Mesangial cell (primary cell): ENCODE measurements at places on chromosomes 3 and 15. TPM values are rescaled to one million over a fixed set of nuclear protein-coding genes. Genes with fewer than 3 reads are reported as not detected.

The STAB1 gene
- 0.13 and 0.33 TPM in 2 replicates for total RNA-seq

The LCTL gene
- total RNA-seq = 0.25 and 0.49 TPM in 2 replicates

The TFG gene
- 94.7 and 108 TPM in 2 replicates for total RNA-seq

The KLHL40 gene
- total RNA-seq = not detected in 2 replicates

The MYEF2 gene
- 9.5 and 15.2 TPM in 2 replicates for total RNA-seq

The ROPN1B gene
- total RNA-seq = not detected in 2 replicates

The CFAP20DC gene
- total RNA-seq = 2.8 and 5.9 TPM in 2 replicates

The KCNMB3 gene
- total RNA-seq = 0.65 and 1.5 TPM in 2 replicates

The CISH gene
- total RNA-seq = 2.9 and 5.3 TPM in 2 replicates

The DGKG gene
- total RNA-seq = 0.13 and 0.16 TPM in 2 replicates

The CD200R1L gene
- not detected in 2 replicates for total RNA-seq

The FAM3D gene
- total RNA-seq = not detected in 2 replicates

The MNS1 gene
- 1.1 and 1.5 TPM in 2 replicates for total RNA-seq

The RBP2 gene
- total RNA-seq = not detected in 2 replicates

The PP2D1 gene
- total RNA-seq = not detected in 2 replicates

The MESP2 gene
- total RNA-seq = 0.98 and 1.5 TPM in 2 replicates

The TM4SF1 gene
- total RNA-seq = 113 and 140 TPM in 2 replicates

The SLC4A7 gene
- 20.4 and 24.0 TPM in 2 replicates for total RNA-seq

The MUC4 gene
- 0.25 TPM in 1 of 2 replicates, not detected in the other for total RNA-seq

The SCN5A gene
- total RNA-seq = 0.76 and 2.9 TPM in 2 replicates

The ELL3 gene
- 1.8 and 3.0 TPM in 2 replicates for total RNA-seq

The MB21D2 gene
- 14.1 and 14.7 TPM in 2 replicates for total RNA-seq

The SERPINI2 gene
- not detected in 2 replicates for total RNA-seq

The CCR3 gene
- not detected in 2 replicates for total RNA-seq

The CAMK1 gene
- 24.8 and 27.4 TPM in 2 replicates for total RNA-seq

The PRSS50 gene
- 0.16 and 0.63 TPM in 2 replicates for total RNA-seq

The PCSK6 gene
- total RNA-seq = 0.13 and 0.81 TPM in 2 replicates

The LMAN1L gene
- total RNA-seq = not detected in 2 replicates

The GPR149 gene
- not detected in 2 replicates for total RNA-seq

The GP5 gene
- under 0.01 and 0.16 TPM in 2 replicates for total RNA-seq

The RTP1 gene
- not detected in 2 replicates for total RNA-seq

The GHSR gene
- not detected in 2 replicates for total RNA-seq

The GRK7 gene
- total RNA-seq = not detected in 2 replicates

The CHSY1 gene
- 18.3 and 21.8 TPM in 2 replicates for total RNA-seq

The TM4SF4 gene
- 0.65 and 3.5 TPM in 2 replicates for total RNA-seq

The FSD2 gene
- total RNA-seq = not detected in 2 replicates

The HIGD2B gene
- total RNA-seq = 0.13 TPM in 1 of 2 replicates, not detected in the other

The GPR176 gene
- total RNA-seq = 54.9 and 61.6 TPM in 2 replicates

The CFAP100 gene
- not detected in 2 replicates for total RNA-seq

The PLA2G4E gene
- not detected in 2 replicates for total RNA-seq

The CLDN11 gene
- total RNA-seq = 16.3 and 77.7 TPM in 2 replicates

The POLQ gene
- total RNA-seq = 1.0 and 5.9 TPM in 2 replicates

The CACNA1D gene
- 0.49 and 8.0 TPM in 2 replicates for total RNA-seq

The ITPKA gene
- total RNA-seq = 5.4 and 8.4 TPM in 2 replicates

The CRYGS gene
- 0.25 and 0.98 TPM in 2 replicates for total RNA-seq

The MYH15 gene
- total RNA-seq = under 0.01 TPM in 2 replicates

The ATP8B4 gene
- total RNA-seq = not detected in 2 replicates

The SACM1L gene
- total RNA-seq = 10.1 and 10.6 TPM in 2 replicates

The NOX5 gene
- total RNA-seq = 0.16 and 1.1 TPM in 2 replicates

The SLC22A14 gene
- 0.16 and 0.25 TPM in 2 replicates for total RNA-seq

The CXCR6 gene
- total RNA-seq = not detected in 2 replicates

The MEIS2 gene
- 47.4 and 58.3 TPM in 2 replicates for total RNA-seq

The PCLAF gene
- 5.3 and 23.5 TPM in 2 replicates for total RNA-seq

The SLC28A1 gene
- not detected in 2 replicates for total RNA-seq

The AHSG gene
- total RNA-seq = not detected in 2 replicates
